ENCODE measurements at places on chromosomes 4 and X.

DNA sequence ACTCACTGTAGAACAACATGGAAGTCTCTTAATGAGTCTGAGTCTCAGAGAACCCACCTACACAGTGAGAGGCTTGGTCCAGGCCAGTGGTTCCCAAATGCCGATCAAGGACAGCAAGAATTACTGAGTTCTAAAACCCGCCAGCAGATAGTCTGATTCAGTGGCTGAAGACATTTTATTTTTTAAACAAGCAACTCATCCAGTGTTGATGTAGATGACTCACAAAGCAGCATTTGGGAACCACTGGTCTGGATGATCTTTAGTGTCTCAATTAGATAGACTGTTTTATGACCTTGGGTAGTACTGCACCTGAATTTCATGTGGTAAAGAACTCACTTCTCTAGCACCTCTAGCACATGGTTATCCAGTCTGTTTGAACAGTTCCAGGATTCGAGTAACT, 193.6 kb downstream of the FBXW7 start:
- no peak for DNase-seq

DNA sequence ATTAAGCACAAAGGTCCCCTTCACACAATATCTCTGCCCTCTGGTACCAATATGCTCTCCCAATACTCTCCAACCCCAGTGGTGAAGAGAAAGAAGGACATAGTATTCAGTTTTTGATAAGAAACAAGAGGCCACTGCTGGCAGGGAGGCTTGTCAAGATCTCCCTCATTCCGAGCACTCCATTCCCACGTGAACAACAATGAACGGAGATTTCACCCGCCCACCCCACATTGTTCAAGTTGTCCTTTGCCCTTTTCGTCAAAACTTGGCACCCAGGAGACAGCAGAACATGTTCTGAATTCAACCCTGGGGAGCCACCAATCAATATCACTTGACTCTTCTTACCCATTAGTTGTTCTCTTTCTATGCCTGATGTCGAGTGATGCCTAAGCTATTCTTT, 54.2 kb upstream of the SLC25A4 start:
- no peak for DNase-seq

GRCh38 chrX:150504397-150505182, 63.8 kb upstream of the MTM1 start:
- no peak for DNase-seq

- peak; percentile 53 for DNase-seq
These were observed 116.7 kb upstream of the TMEM164 start for GRCh38 chrX:109886122-109886761.

DNA sequence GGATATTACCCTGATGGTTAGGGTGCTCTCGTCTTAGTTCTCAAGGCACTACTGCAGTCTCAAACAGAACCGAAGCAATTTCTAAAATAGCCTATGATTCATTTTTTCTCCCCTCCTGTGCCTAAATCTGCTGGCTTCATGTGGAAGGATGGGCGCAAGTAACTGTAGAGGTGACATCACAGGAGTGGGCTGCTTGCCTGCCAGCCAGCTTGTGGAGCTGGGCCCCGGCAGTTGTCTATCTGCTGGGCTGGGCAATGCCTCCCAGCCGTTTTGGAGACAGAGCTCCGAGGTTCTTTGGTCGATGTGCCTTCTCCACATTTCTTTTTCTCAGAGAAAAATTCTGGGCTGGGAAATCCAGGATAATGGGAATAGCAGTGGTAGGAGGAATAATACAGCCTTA, 34.3 kb upstream of the CITED1 start:
- DNase-seq, result no peak

- no peak for DNase-seq
These were observed 593.6 kb downstream of the KLHL13 start for GRCh38 chrX:117522725-117523700.

DNA sequence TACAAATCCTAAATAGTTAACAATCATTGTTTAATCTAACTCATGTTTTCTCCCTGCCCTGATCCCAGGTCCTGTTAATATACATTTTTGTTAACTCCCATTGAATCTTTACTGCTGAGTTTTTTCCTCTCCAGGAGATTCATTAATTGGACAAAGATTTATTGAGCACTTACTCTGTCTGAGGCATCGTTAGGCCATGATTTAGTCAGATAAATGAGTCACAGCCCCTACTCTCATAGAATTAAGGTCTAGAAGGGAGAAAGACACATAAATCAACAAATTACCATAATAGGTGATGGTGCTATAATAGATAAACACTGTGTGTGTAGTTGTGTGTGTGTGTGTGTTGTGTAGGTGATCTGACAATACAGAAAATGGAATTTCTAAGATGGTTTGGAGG, 112.5 kb downstream of the MAPK10 start:
- DNase-seq, result no peak

DNA sequence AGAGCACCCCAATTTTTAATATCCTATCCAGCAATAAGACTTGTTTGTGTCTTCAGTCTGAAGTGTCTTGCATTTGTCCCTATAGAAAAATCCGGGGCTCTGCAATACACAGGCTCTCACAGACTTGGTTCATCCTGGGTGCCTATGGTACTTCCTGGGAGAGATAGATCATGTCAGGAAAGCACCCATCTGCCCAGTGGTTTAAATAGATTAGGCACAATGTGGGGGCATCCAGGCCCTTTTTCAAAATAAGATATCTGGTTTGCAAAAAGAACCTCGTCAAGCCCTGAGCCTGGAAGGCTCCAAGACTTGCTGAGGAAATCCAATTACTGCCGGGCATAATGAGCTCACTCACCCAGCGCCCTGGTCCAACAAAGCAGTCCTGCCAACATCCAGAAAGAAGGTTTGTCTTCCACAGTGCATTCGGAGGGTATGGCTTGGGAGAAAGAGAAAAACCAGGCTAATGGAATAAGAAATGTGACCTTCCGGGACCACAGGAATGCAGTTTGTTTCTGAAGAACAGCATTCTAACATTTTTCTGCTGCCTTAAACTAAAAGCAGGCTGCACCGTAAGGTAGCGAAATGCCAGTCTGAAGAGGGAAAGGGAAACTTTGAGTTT, 11.6 kb downstream of the JAKMIP1 start:
- no peak for DNase-seq

DNA sequence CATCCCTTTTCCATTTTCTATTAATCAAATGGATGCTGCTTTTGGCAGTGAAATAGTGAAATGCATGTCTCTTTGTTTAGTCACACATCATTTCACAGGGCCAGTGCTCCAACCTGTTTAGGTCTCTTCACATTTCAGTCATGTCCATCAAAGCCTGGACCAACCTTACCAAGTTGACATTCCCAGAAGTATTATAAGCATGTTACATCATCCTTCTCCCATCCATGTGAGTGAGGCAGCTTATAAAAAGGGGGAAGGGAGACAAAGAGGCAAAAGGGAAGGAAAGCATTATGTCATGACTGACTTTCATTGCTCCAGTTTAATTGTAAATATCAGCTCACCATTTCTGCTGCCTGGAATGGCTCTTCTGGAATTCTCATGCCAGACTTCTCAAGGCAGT, 94.4 kb downstream of the NWD2 start:
- no peak for DNase-seq

DNA sequence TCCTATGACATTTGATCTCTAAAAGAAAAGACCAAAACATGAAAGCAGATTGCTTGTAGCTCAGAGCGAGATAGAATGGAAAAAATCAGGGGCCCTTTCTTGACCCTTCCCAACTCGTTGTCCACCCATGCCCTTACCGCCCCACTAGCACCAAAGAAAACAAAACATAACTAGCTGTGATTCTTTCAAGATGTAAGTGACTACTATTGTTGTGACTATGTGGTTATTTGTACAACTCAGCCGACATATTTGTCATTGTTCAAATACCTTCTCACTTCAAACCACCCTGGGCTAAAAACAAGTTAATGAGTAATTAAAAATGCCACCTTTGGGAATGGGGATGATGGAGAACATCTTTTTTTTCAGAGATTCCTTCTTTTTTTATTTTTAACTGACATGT, 171.2 kb upstream of the GPC4 start:
- no peak for DNase-seq

GRCh38 chr4:155548173-155548572, 118.5 kb upstream of the GUCY1A1 start:
- no peak for DNase-seq

DNA sequence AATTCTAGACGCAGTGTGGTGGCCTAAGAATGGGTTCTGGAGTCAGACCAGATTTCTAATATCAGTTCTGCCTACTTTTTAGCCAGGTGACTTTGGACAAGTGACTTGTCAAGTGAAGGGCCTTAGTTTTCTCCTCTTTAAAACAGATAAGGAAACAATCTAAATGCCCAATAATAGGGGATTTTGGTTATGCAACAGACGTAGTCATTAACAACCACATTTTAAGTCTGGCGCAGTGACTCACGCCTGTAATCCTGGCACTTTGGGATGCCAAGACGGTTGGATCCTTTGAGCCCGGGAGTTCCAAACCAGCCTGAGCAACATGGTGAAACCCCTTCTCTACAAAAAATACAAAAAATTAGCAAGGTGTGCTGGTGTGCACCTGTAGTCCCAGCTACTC, 2.1 kb upstream of the ZMYM3 start:
- DNase-seq, result no peak

DNA sequence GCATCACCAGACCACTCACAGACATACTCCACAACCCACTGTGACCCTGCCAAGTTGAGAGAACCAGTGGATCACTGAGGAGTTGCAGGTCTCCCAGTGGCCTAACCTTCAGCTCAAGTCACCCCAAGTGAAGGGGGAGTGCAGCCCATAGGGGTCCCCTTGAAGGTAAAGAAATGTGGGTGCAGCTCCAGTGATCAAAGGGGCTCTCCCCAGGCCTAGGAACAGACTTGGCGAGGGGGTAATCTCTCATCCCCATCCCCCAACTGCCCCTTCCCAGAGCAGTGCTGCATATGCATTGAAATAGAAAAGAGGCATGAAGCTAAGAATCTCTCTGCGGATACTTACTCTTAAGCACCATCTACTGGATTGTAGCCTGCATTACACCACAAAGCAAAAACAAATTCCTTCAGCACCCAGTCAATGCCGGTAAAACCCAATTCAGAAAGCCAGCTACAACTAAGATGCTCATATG, 27.0 kb downstream of the MAGEE1 start:
- DNase-seq, result peak; percentile 9

DNA sequence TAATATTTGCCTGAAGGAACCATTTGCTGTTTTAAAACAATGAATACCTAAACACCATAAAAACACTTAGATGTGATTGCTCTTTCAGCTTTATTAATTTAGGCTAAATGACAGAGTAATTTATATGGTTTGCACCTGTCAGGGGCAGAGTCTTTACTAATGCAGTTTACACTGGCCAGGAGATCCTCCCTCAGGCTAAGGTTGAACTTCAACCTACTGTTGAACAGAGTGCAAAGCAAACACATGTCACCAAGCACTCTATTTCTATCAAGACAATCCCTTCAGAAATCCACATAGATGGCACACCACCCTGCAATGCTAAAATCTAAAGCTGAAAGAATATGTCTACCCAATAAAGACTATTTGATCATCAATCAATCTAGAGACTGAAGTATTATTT, 147.3 kb downstream of the KLHL13 start:
- no peak for DNase-seq

DNA sequence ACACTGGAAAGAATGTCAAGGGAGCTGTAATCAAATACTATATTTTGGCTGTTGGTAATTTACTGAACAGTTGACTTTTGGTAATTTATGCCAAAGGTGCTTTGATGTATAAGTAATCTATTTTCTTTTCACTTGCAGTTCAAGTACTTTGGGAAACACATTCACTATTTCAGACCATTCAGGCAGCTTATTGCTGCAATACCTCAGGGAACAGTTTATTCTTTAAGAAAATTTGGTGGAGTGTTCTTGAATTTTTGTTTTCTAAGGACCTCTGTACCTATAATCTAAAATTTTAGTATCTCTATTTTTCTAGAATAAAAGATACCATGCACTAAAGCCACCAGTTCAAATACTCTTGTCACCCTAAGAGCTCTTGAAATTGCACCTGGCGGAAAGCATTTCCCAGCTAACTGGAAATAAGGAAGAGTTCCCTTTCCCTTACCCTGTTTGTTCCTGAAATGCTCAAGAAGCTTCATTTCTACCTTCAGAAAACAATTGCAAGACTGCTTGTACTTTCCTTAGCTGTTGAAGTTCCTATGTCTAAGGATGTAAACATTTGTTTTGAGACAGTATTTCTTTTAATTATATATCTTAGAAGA, 633.5 kb upstream of the FAT1 start:
- DNase-seq, result no peak

DNA sequence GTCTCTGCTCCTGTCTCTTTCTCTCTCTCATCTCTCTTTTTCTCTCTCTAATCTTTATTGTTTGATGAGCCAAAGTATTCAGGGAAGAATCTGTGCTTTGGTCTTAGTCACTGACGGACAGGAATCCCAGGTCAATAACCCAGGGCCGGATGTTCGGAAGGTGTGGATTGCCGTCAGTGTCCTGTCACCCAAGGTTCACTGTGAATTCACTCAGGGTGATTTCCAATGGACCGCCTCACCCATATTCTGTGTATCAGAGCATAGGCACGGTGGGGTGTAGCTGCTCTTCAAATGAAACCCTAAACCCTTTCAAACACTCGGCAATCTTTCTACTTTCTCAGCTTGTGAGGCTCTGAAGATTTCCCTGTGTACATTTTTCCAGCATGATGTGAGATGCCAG, 144.6 kb upstream of the GPC4 start:
- DNase-seq, result no peak

DNA sequence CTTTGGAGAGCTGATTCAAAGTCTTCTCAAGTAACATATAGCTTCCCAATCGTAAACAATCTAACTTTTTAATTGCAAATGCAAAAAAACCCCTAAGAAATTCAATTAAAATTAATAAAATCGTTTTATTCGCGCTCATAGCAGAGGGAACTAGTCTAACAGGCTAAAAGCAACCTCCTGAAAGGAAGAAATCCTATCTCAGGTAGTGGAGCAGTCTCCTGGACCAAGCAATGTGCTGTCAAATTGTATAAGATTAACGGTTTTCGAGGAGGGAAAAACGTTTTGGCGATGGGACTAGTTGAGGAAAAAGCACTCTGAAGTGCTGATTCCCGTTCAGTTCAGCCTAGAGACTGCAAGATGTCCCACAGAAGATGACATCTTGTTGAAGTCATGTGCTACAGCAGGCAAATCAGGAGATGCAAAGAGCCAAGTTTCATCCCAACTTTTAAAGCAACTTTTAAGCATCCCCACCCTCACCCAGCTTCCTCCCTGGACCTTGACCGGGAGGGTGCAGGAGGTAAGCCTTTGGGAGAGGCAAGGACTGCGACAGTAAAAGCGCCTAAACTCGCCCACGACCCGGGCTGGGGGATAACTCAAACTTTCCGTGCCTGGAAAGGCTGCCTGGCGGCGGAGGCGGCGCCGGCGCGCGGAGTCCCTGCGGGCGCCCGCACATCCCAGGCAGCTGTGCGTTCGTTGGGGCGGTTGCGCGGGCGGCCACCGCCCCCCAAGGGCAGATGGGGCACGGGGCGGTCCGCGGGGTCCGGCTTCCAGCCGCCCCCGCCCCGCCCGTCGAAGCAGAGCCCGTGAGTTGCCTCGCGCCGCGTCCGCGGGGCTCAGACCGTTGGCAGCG, 784 bp downstream of the MAP7D3 start:
- no peak for DNase-seq

- peak; percentile 1 for DNase-seq
These were observed 99.1 kb upstream of the FAM47C start for GRCh38 chrX:36908801-36909675.

GRCh38 chrX:103343105-103343504, 13.1 kb downstream of the TCEAL7 start:
- peak; percentile 26 for DNase-seq
